ENCODE measurements at places on chromosomes 3 and 15.

GRCh38 chr3:154776549-154777225 lies 303.4 kb upstream of the MME start:
- DNase-seq: no peak

DNA sequence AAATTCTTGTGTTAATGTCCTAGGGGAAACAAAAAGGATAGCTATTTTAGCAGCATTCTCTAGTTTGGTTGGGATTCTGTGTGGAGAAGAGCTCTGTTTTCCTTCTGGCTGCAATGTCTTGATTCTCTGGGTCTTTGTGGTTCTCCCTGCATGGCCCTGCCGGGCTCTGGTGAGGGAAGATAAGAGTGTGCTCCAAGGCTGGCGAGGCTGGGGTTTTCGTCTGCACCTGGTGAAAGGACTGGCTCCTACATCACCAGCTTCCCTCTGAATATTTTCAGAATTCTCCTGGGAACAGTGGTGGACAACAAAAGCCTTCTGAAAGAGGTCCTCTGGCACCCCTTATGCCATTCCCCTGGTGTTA lies 38.1 kb upstream of the SFMBT1 start:
- DNase-seq: no peak

DNA sequence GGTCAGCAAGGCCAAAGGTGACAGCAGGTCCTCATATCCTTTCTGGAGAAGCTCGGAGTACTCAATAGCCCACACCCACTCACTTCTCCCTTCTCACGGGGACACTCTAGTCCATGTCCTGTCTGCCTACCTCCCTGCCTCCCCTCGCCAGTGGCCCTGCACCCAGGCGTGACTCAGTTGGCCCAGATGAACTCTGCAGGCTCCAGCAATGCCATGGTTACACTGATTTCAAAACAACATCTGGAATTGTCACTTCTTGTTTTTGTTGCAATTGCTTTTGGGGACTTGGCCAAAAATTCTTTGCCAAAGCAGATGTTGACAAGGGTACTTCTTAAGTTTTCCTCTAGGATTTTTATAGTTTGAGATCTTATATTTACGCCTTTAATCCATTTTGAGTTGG lies 13.0 kb downstream of the IL16 start:
- DNase-seq: no peak

DNA sequence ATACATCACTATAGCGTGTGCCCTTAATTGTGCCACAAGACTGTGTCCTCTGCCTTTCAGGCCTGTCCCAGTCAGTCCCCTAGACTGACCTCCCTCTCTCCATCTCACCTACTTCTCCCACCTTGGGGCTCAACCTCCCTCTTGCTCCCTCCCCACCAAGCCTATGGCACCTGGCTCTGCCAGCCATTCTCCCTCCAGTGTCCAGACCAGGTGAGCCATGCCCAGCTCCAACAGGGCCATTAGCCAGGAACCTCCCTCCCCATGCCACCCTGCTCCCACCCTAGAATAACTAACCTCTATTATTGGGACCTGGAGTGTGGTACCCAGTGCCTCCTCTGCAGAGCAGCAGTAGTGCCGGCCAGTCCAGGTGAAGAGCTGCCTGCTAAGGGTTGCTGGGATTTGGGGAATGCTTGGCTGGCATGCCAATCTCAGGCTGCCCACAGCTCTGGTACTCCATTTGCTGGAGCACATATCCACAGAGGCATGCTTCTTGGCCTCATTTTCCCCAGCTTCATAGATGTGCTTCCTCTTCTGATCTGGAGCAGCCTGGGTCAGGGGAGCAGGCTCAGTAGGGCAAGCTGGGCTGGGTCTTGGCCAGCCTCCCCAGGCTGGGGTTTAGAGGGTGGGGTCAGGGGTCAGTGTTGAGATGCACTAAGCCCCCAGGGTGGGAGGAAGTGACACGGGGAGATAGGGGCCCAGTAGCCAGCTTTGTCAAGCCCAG lies 38.8 kb downstream of the SAXO2 start:
- DNase-seq: no peak

- no peak for DNase-seq
Observed at GRCh38 chr3:170585008-170585936, 603 bp downstream of the SLC7A14 start.

Data from non-pigmented ciliary epithelial cell (primary cell).